ENCODE measurements at places on chromosomes 3 and 15. TPM values are rescaled to one million over a fixed set of nuclear protein-coding genes. Genes with fewer than 3 reads are reported as not detected.

DNA sequence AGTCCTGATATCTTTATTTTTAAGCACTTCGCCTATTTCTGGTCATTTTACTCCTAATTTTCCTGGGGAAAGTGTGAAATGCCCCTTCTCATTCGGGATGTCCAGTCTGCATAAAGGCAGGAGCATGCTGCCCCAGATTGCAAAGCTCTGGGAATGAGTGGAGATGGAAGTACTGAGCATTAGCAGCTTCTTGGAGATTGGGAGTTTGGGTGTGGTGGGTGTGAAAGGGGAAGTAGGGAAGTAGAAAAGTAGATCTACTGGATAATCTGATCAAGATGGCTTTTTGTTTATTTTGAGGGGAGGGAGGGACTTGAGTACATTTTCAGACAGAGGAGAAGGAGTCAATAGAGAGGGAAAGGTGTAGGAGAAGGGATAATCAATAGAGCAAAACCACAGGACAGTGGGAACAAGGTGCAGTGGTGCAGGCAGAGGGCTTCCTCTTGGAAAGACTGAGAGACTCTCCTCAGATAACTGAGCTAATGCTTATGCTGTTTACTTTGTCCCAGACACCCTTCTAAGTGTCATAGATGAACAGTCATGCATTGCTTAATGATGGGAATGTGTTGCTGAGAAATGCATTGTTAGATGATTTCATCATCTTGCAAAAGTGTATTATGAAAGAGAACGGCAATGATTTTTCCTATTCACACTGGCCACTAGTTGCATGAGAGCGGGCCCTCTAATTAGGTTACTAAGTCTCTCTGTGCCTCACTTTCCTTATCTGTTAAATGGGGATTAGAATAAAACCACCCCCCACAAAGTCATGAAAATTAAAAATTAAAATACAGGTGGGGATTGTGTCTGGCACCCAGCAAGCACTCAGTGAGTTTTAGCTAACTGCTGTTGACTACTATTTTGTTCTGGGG lies 45.5 kb downstream of the PHLDB2 start:
- no peak for DNase-seq

GRCh38 chr3:114651555-114651954 lies 357.7 kb downstream of the TIGIT start:
- DNase-seq, result no peak

Gene NR1I2
- 0.16 TPM for total RNA-seq

DNA sequence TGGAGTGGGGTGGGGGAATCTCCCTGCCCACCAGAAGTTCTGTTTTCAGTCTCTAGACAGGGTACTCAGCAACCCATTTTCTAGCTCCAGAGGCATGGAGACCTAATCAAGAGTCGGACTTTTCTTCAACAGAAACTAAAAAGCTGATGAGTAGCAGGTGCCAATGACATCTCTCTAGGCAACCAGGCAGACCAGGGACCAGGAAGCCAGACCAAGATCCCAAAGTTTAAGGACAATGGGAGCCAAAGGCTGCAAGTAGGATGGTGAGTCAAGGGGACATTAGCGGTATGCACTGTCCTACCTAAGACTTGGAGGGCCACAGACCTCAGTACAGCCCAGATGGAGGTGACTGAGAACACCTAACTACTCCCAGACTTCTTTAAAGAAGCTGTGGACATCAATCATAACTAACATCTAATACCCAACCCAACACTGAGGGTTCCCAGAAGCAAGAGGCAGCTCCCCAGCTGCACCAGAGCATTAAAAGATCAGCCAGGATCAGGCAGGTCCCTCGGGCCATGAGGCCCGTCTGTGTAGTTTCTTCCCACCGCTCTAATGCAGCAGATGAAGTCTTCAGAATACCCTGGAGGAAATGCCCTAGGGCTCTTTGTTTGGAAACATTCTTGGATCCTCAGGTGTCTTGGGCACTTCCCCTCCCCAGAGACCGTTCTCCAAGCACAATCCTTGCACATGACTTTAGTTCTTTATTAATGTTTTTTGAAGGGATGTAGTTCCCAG lies 979 bp downstream of the CCDC71 start:
- no peak for DNase-seq

DNA sequence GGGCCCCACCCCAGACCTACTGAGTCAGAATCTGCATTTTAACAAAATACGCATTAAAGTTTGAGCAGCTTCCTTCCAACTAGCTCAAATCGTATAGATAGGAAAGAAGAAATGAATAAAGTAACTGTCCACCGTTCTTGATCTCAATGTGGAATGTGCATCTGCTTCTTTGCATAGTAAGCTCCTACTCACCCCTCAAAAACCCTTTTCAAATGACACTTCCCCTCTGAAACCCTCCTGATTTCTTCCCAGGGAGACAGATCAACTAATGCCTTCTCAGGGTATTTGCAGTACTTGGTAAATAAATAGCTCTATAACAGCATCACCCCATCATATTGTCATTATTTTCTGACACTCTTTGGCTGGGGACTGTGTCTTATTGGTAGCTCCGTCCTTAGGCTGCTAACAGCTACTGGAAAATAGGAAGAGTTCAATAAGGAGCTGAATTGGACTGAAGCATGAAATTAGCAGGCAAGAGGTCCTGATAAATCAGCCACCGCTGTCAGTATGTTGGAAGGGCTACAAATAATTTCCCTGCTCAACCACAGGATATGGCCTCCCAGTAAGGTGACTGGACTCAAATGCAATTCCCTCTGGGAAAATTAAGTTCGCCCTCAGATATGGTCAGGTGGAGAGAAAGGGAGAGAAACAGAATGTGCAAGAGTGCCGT lies 10.2 kb downstream of the OXTR start:
- DNase-seq, result no peak

GRCh38 chr15:101437618-101438481 lies 51.7 kb downstream of the PCSK6 start:
- no peak for DNase-seq

- DNase-seq, result no peak
Observed at GRCh38 chr3:144054766-144055165, 83.1 kb downstream of the DIPK2A start.

DNA sequence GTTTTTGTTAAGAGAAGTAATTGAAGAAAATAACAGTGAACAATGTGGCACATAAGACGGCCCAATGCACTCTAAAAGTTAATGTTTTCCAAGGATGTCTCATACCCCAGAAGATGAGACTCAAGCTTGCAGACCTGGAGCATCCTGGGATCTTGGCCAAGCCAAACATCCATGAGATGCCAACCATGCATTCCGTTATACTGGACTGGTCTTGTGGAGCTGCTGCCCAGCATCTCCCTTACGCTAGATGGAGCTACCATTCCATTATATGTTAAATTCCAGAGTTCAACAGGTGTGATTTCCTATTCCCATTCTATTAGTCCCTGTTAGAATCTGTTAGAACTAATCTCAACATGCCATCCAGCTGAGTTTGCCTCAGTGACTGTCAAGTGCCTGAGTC lies 181.8 kb downstream of the PDCD6IP start:
- no peak for DNase-seq

All from occipital lobe (tissue), 3 donors.